ENCODE measurements at places on chromosomes 13 and 19. TPM values are rescaled to one million over a fixed set of nuclear protein-coding genes. Genes with fewer than 3 reads are reported as not detected.

Gene OR7A5
- not detected for total RNA-seq

Gene THSD8
- total RNA-seq = 43.2 TPM

Gene CNFN
- not detected for total RNA-seq

Gene SIGLEC7
- total RNA-seq = not detected

Gene POU4F1
- not detected for total RNA-seq

Gene SLC10A2
- total RNA-seq = not detected

Gene COL4A2
- total RNA-seq = not detected

DNA sequence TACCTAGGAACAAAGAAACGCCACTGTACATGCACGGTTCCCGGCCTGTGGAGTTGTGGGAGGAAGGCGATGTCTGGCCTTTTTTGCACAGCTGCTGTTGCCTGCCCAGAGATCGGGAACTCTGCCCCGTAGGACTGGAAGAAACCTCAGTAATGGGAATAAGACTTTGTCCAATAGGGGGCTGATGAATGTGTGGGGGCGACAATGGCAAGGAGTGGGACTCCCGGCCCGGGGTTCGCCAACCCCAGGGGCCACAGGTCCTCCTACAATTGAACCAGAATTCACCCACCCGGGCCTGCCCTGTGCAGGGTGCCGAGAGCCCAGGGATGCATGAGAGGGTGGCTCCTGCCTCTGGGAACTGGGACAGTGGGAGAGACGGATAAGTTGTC lies 2.0 kb upstream of the CEBPA start:
- no peak for DNase-seq

DNA sequence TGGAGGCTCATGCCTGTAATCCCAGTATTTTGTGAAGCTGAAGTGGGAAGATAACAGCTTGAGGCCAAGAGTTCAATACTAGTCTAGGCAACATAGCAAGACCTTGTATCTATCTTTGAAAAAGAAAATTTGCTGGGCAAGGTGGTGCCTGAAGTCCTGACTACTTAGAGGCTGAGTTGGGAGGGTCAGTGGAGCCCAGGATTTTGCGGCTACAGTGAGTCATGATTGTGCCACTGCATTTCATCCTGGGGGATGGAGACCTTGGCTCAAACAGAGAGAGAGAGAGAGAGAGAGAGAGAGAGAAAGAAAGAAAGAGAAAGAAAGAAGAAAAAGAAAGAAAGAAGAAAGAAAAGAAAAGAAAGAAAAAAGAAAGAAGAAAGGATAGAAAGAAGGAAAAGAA lies 1872.3 kb upstream of the PCDH20 start:
- DNase-seq = no peak

- DNase-seq = peak; percentile 70
Measured at GRCh38 chr13:113490496-113491417, at the start of gene DCUN1D2. TSS of gene DCUN1D2 (minus strand) at chr13:113490711. CDS start at chr13:113490669, 42 bp downstream.

- no peak for DNase-seq
Measured at GRCh38 chr19:35310331-35310730, 18.4 kb downstream of the MAG start.

- DNase-seq = no peak
Measured at GRCh38 chr19:55146705-55147273, 2.2 kb downstream of the TNNT1 start.

- DNase-seq = peak; percentile 51
Measured at GRCh38 chr19:10861103-10861651, 10.2 kb upstream of the CARM1 start.

DNA sequence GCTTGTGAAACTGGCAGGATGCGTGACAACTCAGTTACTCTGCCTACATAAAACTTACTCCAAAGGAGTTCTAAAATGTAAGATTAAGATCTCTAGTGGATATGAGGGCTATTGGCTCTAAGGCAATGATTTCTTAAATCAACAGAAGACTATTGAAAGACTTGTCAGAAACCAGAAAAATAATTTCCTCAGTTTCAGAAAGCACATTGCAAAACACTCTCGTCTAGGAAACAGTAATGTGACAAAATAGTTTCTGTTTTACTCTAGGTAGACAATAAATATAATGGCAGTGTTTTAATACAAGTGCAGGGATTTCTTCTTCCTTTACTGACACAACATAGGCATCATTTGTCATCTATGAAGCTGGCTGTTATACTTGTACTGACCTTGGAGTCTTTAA lies 230.1 kb downstream of the KCTD12 start:
- DNase-seq = no peak

GRCh38 chr19:48842789-48843162 lies 6.5 kb upstream of the HSD17B14 start:
- peak; percentile 70 for DNase-seq

DNA sequence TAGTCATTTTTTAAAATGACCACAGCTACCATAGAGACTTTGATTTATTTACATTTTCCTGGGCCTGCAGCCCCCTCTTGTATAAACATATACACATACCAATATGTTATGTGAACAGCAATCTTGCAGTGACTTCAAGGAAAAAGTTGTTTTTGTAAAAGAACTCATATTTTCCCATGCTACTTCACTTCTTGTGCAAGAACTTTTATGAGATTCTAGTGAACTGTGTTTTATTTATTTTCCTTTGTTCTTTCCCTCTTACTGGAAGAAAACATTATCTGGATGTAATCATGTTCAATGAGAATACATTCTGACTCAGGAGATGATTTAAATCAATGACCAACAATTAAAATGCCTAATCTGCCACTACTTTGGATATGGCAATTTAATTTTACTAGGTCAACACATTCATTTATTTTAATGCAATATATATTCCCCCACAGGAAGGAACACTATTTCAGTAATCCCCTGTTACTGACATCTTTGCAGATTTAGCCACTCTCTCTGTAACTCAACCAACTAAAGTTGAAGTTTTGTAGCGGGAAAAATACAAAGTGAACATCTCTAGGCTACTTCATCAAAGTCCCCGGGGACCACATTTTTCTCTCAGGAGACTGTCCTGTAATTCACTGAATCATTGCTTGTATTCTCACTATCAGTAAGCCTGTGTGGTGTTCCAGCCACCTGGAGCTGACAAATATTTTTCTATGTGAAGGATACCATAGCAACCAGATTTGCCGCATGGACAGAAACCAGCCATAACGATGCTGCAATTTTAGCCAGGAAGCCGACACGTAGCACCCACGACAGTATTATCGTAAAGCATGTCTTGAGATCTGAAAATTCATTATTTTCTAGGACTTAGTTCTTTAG lies 90.5 kb downstream of the STARD13 start:
- DNase-seq = no peak
